Fibroblast of lung (primary cell): ENCODE measurements at places on chromosomes 16 and 17.

- H3K27me3 ChIP-seq, result peaks cover 2% of the 10 kb centered on the region
- no peaks in the 10 kb centered on the region for H3K4me1 ChIP-seq
- no peak overlapping the region for H3K4me3 ChIP-seq
- H3K36me3 ChIP-seq, result no peaks in the 10 kb centered on the region
- DNase-seq, result no peak
- H3K27ac ChIP-seq, result no peak overlapping the region
Observed at GRCh38 chr16:10597187-10597601, 16.8 kb upstream of the EMP2 start.

- peak; percentile 87 for DNase-seq
- no peaks in the 10 kb centered on the region for H3K27me3 ChIP-seq
- H3K36me3 ChIP-seq, result peaks cover under 1% of the 10 kb centered on the region
Observed at GRCh38 chr16:86554917-86555703, at the start of gene MTHFSD. MTHFSD (minus strand) TSS chr16:86555235; CDS start chr16:86555184, 51 bp downstream.

DNA sequence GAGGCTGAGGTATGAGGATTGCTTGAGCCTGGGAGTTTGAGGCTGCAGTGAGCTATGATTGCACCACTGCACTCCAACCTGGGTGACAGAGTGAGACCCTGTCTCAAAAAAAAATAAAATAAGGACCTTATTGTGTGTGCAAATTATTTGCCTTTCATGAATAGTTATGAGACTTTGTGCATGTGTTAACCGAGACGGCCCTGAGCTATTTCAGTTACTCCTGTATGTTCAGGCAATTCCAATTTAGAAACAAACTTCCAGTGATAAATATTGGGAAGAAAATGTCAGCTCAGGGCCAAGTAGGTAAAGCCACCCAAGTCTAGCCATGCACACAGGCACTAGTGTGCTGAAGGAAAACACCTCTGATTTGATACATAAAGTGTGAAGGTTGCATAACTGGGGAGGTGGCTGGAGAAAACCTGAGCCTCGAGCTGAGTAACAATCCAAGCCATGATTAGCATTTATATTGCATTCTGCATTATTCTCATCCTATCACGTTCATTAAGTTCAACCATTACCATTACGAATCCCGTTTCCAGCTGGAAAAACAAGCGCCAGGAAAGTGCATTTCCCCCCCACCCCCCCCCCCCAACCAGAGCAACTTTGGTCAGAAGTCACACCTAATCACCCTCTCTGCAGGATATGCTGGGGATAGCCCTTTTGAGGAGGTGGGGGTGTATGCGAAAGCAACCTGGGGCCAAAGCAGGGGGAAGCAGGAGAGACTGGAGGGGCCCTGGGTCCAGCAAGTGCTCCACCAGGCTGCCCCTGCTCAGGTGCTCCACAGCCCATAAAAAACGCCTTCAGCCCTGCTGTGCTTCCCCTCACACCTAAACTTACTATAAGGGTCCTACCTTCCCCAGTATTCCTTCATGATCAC lies 18.6 kb upstream of the ENDOV start:
- H3K4me1 ChIP-seq, result peaks cover 2% of the 10 kb centered on the region
- no peaks in the 10 kb centered on the region for H3K27me3 ChIP-seq
- H3K36me3 ChIP-seq, result peaks cover 12% of the 10 kb centered on the region
- no peak overlapping the region for H3K4me3 ChIP-seq

DNA sequence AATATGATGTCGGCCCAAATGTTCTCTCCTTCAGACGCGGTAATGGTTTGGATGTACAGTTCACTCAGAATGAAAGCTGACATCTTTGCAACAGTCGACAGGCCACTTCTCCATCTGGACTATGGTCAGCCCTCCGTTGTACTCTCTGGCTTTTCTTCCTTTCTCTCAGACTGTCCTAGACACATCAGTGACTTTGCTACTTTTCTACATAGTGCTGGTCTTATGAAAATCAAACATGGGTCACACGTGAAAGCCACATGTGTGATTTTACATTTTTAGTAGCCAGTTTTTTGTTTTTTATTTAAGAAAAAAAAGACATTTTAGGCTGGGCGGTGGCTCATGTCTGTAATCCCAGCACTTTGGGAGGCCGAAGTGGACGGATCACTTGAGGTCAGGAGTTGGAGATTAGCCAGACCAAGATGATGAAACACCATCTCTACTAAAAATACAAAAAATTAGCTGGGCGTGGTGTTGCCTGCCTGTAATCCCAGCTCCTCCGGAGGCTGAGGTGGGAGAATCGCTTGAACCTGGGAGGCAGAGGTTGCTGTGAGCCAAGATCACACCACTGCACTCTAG lies 644.1 kb downstream of the KCNJ2 start:
- H3K4me3 ChIP-seq, result no peak overlapping the region
- peak; percentile 55 for DNase-seq
- H3K27ac ChIP-seq, result no peak overlapping the region

GRCh38 chr17:8225813-8226535 lies 15.6 kb upstream of the AURKB start:
- no peaks in the 10 kb centered on the region for H3K27me3 ChIP-seq
- no peak overlapping the region for H3K4me3 ChIP-seq
- peaks cover 3% of the 10 kb centered on the region for H3K4me1 ChIP-seq
- peaks cover 12% of the 10 kb centered on the region for H3K36me3 ChIP-seq

DNA sequence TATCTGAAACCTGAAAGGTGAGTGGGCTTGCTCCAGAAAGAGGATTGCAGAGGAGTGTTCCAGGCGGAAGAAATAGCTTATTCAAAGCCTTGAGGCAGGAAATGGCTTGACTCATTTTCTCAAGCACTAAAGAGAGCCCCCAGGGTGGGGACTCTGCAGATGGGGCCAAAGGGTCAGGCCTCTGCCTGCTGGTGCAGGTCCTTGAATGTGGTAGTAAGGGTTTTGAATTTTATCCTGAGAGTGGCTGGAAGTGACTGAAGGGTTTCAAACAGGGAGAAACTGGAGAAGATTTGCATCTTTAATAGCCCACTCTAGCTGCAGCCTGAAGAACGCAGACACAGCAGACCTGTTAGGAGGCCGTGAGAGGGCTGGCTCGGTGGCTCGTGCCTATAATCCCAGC lies 144.4 kb downstream of the CCT6B start:
- DNase-seq, result no peak
- H3K27me3 ChIP-seq, result no peaks in the 10 kb centered on the region
- no peaks in the 10 kb centered on the region for H3K36me3 ChIP-seq
- H3K27ac ChIP-seq, result no peak overlapping the region
- no peaks in the 10 kb centered on the region for H3K4me1 ChIP-seq
- H3K4me3 ChIP-seq, result no peak overlapping the region

GRCh38 chr17:15885770-15886169 lies 59.2 kb upstream of the ADORA2B start:
- peak; percentile 35 for DNase-seq
- H3K4me1 ChIP-seq, result no peaks in the 10 kb centered on the region
- H3K4me3 ChIP-seq, result no peak overlapping the region
- H3K27me3 ChIP-seq, result no peaks in the 10 kb centered on the region
- H3K27ac ChIP-seq, result no peak overlapping the region
- H3K36me3 ChIP-seq, result no peaks in the 10 kb centered on the region

DNA sequence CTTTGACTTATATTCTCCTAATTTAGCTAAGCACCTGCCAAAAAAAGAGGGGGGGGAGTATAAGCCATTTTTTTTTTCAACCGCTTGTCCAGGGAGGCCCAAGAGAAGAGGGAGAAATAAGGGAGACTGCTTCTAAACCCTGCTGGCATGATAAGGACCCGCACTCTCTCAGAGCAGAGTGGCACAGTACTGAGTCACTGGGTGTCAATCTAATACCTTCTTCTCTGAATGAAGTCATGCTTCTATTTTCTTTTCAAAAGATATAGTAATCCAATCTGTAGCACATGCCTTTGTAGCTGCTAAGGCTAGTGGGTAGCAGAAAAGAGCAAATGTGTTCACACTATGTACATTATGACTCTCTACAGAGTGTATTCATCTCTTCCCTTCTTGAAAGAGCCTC lies 34.9 kb upstream of the CACNG3 start:
- no peak overlapping the region for H3K27ac ChIP-seq
- H3K4me1 ChIP-seq, result no peaks in the 10 kb centered on the region
- DNase-seq, result no peak
- no peaks in the 10 kb centered on the region for H3K36me3 ChIP-seq
- H3K27me3 ChIP-seq, result no peaks in the 10 kb centered on the region

DNA sequence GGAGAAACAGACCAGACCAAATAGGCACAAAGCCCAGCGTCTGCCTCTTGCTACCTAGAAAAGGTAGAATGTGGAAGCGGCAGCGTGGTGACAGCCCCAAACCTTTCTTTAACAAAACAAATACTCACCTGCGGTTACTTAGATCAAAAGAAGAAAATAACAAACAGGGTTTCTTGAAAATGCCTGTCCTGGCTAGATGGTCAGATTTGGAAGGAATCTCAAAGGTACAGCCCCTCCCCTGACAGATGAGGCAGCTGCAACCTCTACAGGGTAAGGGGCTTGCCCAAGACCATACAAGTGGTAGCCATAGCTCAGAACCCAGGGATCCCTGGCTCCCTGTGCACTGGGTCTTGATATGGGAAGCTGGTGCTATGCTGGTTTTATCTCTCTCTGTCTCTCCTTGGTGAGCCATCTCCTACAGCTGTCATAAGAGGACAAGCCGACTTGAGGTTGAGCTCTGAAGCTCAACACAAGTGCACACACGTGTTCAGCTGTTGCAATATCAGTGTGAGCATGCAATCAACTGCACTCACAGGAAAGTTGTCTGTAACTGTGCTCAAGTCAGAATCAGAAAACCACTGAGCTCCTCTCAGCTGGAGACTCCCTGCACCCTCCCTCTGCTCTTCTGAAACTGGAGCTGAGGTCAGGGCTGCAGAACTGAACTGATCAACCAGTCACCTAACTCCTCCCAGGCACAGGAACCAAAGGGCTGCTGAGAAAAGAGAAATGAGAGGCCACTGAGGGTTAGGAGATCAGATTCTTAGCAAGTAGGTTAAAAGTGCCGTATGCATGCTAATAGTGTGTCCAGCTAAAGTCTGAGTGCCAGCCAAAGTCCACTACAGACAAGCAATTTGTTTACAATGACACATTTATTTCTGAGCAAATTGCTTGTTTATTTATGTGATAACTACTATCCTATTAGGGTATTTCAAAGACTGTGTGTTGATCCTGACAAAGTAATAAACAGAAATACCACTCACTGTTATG lies 6.1 kb upstream of the RNF157 start:
- peaks cover 6% of the 10 kb centered on the region for H3K27me3 ChIP-seq
- H3K27ac ChIP-seq, result no peak overlapping the region
- DNase-seq, result no peak

DNA sequence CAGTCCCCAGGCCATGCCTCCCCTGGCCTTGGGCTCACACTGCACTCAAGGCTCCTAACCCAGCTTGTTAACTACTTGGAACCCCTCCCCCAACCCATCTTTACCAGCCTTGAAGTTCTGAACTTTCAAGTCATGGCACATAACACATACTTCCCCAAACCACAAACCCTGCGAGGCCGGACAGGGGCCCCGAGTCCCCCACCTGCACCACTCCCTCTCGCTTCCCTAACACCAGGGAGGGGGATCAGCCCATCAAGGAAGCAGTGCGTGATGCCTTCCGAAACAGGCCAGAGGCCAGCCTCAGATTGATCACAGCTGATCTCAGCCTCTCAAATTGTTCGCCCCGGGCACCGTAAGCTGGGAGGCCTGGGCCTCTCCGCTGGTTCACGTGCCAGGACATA lies 3.0 kb upstream of the NLRC3 start:
- no peaks in the 10 kb centered on the region for H3K4me1 ChIP-seq
- DNase-seq, result peak; percentile 6
- peaks cover 2% of the 10 kb centered on the region for H3K36me3 ChIP-seq
- no peak overlapping the region for H3K27ac ChIP-seq
- H3K27me3 ChIP-seq, result no peaks in the 10 kb centered on the region

- no peaks in the 10 kb centered on the region for H3K27me3 ChIP-seq
- DNase-seq, result peak; percentile 81
- no peak overlapping the region for H3K27ac ChIP-seq
- no peak overlapping the region for H3K4me3 ChIP-seq
- H3K4me1 ChIP-seq, result no peaks in the 10 kb centered on the region
Observed at GRCh38 chr17:59746849-59747445, 39.5 kb downstream of the VMP1 start.

DNA sequence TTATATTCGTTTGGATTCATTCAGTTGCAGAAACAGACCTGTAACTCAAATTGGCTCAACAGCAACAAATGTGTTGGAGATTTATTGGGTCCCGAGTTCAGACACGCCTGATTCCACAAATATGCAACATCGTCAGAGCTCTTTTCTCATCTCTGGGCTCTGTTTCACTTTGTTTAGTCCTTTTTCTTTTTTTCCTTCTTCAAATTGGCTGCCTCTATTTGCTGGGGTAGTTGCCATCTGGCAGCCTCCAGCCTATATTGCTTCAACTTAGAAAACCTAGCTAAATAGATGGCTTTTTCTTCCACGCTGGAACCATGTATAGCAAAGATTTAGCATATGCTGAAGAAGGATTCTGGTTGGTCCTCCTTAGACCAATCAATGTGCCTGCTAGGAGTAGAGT lies 398.5 kb downstream of the RBFOX1 start:
- H3K36me3 ChIP-seq, result no peaks in the 10 kb centered on the region
- H3K4me1 ChIP-seq, result no peaks in the 10 kb centered on the region
- no peak for DNase-seq

DNA sequence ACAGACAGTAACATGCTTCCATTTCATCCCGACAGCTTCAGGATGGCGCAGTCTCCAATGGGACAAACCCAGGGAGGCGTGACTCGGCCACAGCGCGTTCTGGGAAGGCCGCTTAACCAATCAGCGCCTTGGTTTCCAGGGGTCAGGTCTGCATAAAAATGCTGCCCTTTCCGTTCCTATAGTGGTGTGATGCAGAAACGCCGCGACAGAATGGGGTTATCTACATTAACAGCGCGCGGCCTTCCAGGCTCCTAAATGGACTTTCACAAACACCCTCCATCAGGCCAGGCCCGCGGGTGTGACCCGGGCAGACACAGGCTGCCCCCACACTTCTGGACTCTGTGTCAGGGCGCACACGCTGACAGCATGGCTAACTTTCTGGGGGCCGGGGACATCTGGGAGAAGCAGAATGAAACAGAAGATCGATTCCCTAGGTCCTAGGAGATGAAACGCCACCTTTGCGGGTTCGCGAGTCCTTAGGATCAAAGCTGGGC lies 792 bp downstream of the TMEM231 start:
- DNase-seq, result peak; percentile 91
- no peaks in the 10 kb centered on the region for H3K36me3 ChIP-seq
- H3K27ac ChIP-seq, result peak overlapping the region; percentile 87
- H3K4me1 ChIP-seq, result peaks cover 4% of the 10 kb centered on the region

DNA sequence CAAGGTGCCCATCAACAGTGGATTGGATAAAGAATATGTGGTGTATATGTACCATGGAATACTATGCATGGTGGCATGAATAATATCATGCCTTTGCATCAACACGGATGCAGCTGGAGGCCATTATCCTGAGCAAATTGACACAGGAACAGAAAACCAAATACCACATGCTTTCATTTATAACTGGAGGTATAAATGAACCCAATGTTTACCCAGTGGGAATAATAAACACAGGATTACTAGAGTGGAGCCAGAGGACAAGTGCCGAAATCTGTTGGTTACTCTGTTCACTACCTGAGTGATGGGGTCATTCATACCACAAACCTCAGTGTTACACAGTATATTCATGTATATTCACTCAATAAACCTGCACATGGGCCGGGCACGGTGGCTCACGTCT lies 125.2 kb downstream of the CDH11 start:
- peaks cover 15% of the 10 kb centered on the region for H3K36me3 ChIP-seq
- H3K4me3 ChIP-seq, result no peak overlapping the region
- no peak overlapping the region for H3K27ac ChIP-seq
- DNase-seq, result no peak

GRCh38 chr16:31507617-31507928 lies 618 bp downstream of the RUSF1 start:
- no peaks in the 10 kb centered on the region for H3K36me3 ChIP-seq
- H3K27ac ChIP-seq, result peak overlapping the region; percentile 97
- no peak for DNase-seq
- H3K4me3 ChIP-seq, result peak overlapping the region; percentile 96
- no peaks in the 10 kb centered on the region for H3K4me1 ChIP-seq
